ENCODE measurements at places on chromosomes 2 and 18.

- DNase-seq = no peak
- H3K27ac ChIP-seq = no peak overlapping the region
- no peaks in the 10 kb centered on the region for H3K4me1 ChIP-seq
- no peak overlapping the region for H3K4me3 ChIP-seq
Measured at GRCh38 chr2:172305066-172305465, 122.3 kb upstream of the ITGA6 start.

- no peak overlapping the region for H3K4me3 ChIP-seq
- no peak overlapping the region for H3K27ac ChIP-seq
- peaks cover 99% of the 10 kb centered on the region for H3K36me3 ChIP-seq
- DNase-seq = no peak
Measured at GRCh38 chr2:218245214-218245613, 15.6 kb upstream of the GPBAR1 start.

DNA sequence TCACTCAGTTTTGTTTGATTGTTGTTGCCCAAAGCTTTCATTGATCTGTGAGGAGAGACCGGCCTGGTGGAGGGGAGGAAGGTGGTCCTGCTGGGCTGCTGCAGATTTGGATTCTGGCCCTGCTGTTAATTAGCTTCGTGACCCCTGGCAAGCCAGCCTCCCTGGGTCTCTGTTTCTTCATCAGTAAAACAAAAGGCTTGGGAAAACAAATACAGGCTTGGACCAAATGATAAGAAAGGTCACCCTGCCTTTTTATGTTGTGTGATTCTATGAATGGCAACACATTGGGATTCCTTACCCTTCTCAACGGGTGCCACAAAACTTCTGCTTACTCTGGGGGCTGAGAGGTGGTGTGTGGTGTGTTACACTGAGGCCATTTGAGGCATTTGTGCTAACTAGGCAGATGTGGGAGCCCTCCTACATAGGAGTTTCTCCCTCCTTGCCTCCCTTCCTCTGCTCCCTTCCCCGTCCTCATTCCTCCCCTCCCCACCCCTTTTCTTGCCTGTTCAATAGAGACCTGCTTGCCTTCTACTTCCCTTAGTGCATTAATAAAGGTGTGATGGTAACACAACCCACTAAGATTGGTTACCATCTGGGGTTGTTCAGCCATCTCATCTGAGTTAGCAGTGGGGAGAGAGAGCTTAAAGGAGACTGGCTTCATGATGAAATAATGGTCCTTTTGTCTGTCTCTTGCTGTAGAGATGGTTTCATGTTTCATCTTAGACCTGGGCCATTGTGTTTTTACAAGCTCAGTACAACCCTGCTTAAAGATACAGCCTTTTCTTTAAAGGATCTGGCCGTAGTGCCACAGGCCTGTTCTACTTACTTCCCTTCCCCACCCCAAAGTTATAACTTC, 96.2 kb downstream of the TANC1 start:
- no peak overlapping the region for H3K4me3 ChIP-seq
- H3K36me3 ChIP-seq = peaks cover 16% of the 10 kb centered on the region
- H3K27ac ChIP-seq = peak overlapping the region; percentile 77
- peak; percentile 22 for DNase-seq
- H3K27me3 ChIP-seq = no peaks in the 10 kb centered on the region
- H3K4me1 ChIP-seq = peaks cover 32% of the 10 kb centered on the region

DNA sequence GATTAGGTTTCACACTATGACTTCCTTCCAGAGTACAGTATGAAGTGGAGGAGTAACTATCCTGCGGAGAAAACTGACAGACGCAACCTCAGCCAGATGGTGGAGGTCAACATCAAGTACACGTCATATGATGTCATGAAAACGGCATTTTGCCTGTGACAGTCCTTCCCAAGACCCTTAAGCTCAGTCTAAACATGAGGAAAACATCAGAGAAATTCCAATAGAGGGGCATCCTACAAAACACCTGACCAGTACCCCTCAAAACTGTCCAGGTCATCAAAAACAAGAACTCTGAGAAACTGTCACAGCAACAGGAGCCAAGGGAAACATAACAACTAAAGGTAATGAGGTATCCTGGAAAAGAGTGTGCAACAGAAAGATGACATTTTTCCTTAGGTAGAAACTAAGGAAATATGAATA, 1.7 kb downstream of the RNU4ATAC start:
- H3K27me3 ChIP-seq = no peaks in the 10 kb centered on the region
- DNase-seq = no peak
- no peak overlapping the region for H3K27ac ChIP-seq
- H3K4me3 ChIP-seq = no peak overlapping the region
- peaks cover 19% of the 10 kb centered on the region for H3K4me1 ChIP-seq
- peaks cover 10% of the 10 kb centered on the region for H3K36me3 ChIP-seq

DNA sequence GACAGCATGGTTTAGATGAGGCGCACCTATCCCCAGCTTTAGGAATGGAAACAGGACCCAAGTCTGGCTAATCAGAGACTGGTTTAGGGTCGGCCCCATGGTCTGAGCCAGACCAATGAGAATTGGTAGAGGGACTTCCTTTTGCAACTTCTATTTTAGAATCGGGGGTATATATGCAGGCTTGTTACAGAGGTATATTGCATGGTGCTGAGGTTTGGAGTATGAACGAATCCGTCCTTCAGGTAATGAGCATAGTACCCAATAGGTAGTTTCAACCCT, 1.5 kb upstream of the BOLA3 start:
- H3K4me1 ChIP-seq = peaks cover 4% of the 10 kb centered on the region
- H3K27ac ChIP-seq = no peak overlapping the region
- H3K27me3 ChIP-seq = no peaks in the 10 kb centered on the region
- no peak for DNase-seq

DNA sequence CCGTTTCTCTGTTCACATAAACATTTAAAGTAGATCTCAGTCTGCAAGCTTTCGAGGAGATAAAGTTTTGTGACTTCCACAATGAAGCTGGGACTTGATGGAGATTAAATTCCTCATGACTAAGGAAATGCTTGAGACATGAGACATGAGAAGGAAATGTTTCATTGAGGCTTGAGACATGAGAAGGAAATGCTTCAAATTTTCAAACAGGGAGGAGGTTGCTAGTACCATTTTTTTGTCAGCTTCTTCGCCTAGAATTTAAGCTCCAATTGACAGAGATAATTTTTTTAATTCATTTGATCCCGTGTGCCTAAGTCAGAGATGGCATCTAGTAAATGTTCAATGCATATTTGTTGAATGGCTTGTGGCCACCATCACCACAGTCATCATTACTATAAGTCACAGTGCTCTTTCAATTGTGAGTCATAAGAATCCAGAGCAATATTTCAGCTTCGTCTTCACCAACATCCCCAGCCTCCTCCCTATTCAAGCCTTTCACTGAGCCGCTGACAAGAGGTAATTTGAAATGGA, 543 bp upstream of the MARCHF4 start:
- peak overlapping the region; percentile 65 for H3K4me3 ChIP-seq
- H3K27me3 ChIP-seq = no peaks in the 10 kb centered on the region
- peaks cover 13% of the 10 kb centered on the region for H3K4me1 ChIP-seq
- no peaks in the 10 kb centered on the region for H3K36me3 ChIP-seq
- H3K27ac ChIP-seq = peak overlapping the region; percentile 77
- DNase-seq = no peak

DNA sequence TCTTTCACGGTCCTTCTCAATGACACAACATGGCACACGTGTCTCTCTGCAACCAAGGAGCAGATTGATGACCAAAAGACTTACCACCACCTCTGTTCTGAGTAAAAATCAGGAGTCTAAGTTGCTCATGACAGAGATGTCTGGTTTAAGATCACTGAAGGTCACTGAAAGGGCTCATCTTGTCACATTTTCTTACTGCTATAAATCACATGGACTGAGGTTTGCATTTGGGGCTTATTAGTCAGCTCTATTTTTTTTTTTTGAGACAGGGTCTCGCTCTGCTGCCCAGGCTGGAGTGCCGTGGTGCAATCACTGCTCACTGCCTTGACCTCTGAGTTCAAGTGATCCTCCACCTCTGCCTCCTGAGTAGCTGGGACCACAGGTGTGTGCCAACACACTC, 19.4 kb downstream of the CFLAR start:
- H3K27me3 ChIP-seq = no peaks in the 10 kb centered on the region
- no peak for DNase-seq
- H3K36me3 ChIP-seq = peaks cover 31% of the 10 kb centered on the region
- H3K4me3 ChIP-seq = no peak overlapping the region
- no peak overlapping the region for H3K27ac ChIP-seq

DNA sequence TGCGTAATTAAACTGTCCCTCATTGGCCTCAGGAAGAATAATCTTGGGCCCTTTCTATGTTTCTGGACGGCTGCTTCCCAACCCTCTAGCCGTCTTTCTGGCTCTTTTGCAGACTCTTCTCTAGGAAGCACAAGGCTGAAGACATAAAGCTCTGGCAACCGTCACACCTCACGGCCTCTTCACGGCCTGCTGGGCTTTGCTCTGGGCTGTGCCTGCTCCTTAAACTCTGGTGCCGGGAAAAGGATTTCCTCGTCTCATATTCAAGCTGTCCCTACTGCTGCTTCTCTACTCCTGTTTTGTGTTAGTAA, 36.0 kb upstream of the WIPF1 start:
- peak overlapping the region; percentile 11 for H3K27ac ChIP-seq
- DNase-seq = no peak
- H3K27me3 ChIP-seq = no peaks in the 10 kb centered on the region

- no peaks in the 10 kb centered on the region for H3K27me3 ChIP-seq
- no peak for DNase-seq
- H3K27ac ChIP-seq = no peak overlapping the region
- H3K36me3 ChIP-seq = peaks cover 11% of the 10 kb centered on the region
Measured at GRCh38 chr2:233404222-233404621, 49.9 kb downstream of the DGKD start.

DNA sequence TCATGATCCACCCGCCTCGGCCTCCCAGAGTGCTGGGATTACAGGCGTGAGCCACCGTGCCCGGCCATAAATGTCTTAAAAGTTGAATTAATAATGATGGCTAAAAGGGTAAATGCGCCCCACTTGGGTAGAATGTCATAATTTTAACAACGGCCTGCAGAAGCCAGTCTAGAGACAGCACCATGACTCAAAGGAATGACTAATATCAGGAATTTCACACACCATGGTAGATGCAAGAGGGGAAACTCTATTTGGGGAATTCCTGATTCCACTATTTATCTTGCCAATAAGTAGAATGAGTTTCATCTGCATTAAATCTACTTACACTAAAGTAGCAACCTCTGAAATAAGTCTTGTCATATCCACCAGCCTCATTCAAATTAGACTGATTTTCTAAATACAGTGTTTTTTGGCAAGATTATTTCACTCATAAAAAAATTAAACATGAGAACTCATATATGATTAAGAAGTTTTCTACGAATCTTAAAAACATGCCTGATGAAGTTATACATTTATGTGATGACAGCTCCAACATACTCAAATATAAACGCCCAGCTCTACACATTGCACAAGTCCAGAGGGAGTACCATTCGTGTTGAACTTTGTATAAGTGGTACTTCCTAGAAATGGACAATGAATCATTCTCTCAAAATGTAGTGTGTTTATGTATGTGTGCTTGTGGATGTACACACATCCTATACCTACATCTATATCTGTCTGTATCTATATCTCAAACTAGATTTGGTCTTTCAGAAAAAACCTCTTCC, 309.7 kb downstream of the IRS1 start:
- DNase-seq = no peak
- no peak overlapping the region for H3K4me3 ChIP-seq
- peak overlapping the region; percentile 47 for H3K27ac ChIP-seq

GRCh38 chr18:56959120-56959519, 187.8 kb upstream of the BOD1L2 start:
- H3K4me3 ChIP-seq = no peak overlapping the region
- 0 out of 2 replicates have a peak, but pooled peaks cover 4% of the 10 kb centered on the region for H3K36me3 ChIP-seq
- no peak overlapping the region for H3K27ac ChIP-seq
- no peaks in the 10 kb centered on the region for H3K27me3 ChIP-seq
- no peaks in the 10 kb centered on the region for H3K4me1 ChIP-seq

GRCh38 chr2:127929449-127929848, 43.7 kb upstream of the AMMECR1L start:
- no peak overlapping the region for H3K27ac ChIP-seq
- H3K36me3 ChIP-seq = no peaks in the 10 kb centered on the region
- no peaks in the 10 kb centered on the region for H3K27me3 ChIP-seq
- H3K4me3 ChIP-seq = no peak overlapping the region
- no peaks in the 10 kb centered on the region for H3K4me1 ChIP-seq

- H3K27me3 ChIP-seq = no peaks in the 10 kb centered on the region
- peaks cover 31% of the 10 kb centered on the region for H3K4me1 ChIP-seq
- no peak overlapping the region for H3K4me3 ChIP-seq
- DNase-seq = no peak
Measured at GRCh38 chr2:29326926-29327325, 211.7 kb downstream of the CLIP4 start.

DNA sequence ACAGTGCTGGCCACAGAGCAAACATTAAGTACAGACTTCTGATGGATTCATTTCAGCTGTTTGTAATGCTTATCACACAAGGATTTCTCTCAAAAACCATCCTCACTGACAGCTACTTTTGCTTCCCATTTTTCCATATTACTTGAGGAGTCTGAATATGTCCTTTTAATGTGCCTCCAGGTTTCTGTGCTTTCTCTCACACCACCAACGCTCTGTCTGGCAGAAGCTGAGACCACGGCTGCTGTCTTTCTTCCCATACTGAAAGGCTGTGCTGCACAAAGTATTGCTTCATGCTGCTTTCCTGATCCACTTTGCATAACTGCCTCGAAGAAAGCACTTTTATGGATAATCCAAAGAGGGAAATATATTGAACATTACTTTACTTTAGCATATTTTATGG, 312.1 kb upstream of the ZEB2 start:
- H3K27me3 ChIP-seq = no peaks in the 10 kb centered on the region
- H3K4me3 ChIP-seq = no peak overlapping the region
- no peaks in the 10 kb centered on the region for H3K36me3 ChIP-seq
- no peak for DNase-seq

DNA sequence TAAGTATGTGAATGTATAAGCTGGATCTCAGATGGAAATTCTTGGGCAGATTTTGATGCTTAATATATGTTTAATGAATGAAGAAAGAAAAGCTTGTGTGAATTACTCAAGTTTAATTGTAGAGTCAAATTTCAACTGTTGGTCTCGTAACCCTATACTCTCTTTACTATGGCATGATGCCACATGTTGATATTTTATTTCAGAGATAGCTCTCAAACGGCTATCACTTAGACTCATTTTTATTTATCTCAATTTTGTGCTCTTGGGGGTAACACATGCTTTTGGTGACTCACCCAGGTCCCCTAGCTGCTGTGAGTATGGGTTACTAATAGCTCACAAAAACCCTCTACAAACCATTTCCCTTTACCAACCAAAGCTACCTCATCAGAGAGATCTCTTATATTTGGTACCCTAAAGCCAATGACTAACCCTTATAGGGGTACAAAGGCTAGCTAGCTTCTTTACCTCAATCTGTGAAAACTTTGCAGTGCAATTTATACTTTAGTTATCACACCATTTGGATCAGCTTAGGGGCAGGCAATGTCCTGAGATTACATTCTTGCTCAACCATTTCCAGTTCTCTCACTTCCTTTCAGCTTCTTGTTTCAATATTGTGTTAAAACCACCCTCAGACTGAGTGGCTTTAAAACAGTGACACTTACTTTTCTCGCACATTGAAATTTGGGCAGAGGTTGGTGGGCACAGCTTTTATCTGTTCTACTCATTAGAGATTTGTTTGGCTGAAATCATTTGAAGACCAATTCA, 240.3 kb downstream of the CDH7 start:
- H3K27ac ChIP-seq = no peak overlapping the region
- no peaks in the 10 kb centered on the region for H3K4me1 ChIP-seq
- H3K4me3 ChIP-seq = no peak overlapping the region
- no peaks in the 10 kb centered on the region for H3K27me3 ChIP-seq
- H3K36me3 ChIP-seq = no peaks in the 10 kb centered on the region
